Activated effector memory CD4-positive, alpha-beta T cell treated with Interleukin-2 at 50 U/mL for 16 hours (primary cell): ENCODE measurements at places on chromosomes 6 and 20.

DNA sequence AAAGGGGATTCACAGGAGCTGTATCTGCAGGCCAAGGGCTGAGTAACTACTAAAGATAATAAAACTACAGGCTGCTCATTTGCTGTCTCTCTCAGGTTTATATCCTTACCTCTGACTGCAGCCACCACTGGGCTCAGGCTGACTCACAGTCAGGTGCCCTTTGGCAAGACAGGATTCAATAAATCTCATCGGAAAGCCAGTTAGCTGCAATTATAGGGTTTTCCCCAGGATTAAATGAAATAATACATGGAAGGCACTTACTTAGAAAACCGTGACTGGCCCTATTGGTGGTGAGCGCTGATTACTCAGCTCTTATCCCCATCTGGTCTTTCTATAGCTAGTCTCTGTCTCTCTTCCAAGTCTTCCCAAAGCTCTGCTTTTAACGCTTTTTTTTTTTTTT, 26.4 kb downstream of the RMND1 start:
- DNase-seq, result no peak

- no peak for DNase-seq
Observed at GRCh38 chr6:41013466-41014153, 25.4 kb downstream of the UNC5CL start.

DNA sequence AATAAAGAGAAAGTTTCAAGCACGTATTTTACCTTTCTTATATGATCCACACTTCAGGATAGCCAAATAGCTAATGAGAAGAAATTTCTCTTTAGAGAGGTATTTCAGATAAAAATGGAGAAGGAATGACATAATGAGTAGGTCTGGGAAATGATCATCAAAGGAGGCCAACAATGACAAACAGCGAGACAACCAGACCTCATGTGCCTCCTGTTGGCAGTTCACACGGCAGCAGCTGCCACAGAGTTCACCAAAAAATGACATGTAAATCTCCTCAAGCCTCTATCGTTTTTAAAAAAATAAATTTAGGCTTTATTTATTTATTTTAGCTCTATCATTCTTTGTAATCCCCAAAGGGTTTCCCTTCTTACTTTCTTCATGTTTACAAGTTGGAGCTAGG, 47.7 kb downstream of the SLC2A12 start:
- DNase-seq, result no peak

DNA sequence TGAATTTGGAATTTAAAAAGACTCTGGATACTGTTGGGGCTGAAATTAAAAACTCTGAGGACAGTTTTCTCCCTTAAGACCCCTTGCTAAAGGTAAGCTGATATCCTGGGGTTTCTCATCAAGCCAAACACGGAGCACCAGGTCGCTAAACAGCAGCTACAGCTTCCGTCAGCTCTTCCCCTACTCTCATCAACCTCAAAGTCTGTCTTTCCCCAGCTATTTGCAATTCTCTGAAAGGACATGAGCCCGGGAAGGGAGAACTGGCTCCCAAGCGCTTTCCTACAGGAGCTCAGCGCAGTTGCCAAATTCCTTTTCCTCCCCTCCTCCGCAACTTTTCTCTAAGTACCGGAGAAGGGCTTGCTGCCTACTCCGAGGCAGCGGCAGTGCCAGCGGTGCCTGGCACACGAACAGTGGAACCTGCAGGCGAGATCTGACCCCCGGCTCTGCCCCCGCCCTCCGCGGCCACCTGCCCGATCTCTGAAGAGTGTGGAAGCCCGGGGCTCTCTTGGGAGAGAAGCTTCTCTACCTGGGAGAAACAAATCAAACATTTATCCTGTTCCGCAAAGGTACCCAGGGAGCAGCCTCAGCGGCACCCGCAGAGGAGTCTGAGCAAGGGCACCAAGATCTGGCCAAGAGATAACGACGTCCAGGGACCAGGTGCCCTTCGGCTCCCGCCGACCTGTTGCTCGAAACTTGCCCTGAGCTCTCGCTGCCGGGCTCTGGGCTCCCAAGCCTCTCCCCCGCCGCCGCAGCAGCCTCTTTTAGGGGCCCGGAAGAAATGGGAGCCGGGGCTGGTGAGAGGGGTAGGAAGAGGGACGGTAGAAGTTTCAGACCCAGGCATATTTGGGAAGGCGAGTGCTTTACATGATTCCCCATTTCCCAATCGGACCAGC, 2.2 kb downstream of the CBLN4 start:
- DNase-seq, result no peak

GRCh38 chr6:155466539-155466938, 10.9 kb upstream of the NOX3 start:
- DNase-seq, result no peak

- DNase-seq, result peak; percentile 5
Observed at GRCh38 chr20:32583581-32584070, 1.5 kb downstream of the NOL4L start.

- no peak for DNase-seq
Observed at GRCh38 chr20:62118113-62119043, 3.9 kb upstream of the LSM14B start.

- DNase-seq, result no peak
Observed at GRCh38 chr20:9453201-9453600, 61.2 kb upstream of the LAMP5 start.
